ENCODE measurements at places on chromosomes 1 and 21.

- DNase-seq: peak; percentile 74
Observed at GRCh38 chr1:9787702-9788101, 36.1 kb downstream of the CLSTN1 start.

DNA sequence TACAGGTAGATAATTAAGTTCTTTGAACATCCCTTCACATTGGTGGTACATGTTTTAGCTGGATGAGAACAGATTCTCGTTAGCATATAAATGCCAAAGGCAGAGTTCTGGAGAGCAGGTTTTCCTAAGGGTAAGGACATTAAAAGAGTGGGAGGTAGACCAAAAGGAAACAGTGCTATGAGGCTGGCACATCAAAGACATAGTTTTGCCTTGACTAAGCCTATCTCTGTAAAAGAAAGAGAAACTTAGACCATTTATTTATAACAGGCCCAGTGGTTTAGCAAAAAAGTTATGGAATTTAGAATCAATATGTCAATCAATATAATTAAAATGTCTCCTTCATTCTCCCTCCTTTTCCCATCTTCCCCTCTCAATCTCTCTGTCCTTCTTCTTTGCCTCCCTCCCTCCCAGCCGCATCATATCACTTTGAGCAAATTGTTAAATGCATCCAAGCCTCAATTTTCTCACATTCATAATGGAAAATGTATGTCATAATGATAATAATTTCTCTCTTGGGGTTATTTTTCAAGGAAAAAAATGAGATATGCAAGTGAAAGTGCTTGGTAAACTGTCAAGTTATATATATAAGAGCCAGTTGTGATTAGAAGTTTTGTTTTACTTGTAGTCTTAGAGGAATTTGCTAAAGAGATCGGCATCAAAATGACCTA, 209.9 kb upstream of the SGIP1 start:
- no peak for DNase-seq

DNA sequence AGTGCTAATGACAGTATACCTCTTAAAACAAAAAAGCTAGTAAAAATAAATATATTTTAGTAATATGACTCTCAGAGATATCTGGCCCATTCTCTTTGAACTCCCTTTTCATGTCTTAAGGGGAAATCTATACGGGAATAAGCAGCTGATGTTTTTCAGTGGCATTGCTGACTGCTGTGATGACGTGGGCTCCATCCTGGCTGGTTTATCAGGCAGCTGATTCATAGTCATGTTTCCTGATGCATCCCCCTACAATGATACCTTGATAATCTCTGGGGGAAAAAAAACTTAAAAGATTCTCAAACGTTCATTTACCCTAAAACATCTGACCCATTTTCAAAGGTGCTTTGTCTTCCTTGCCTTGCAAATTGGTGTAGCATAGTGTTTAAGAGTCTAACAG, 53.8 kb downstream of the ABCA4 start:
- no peak for DNase-seq

- no peak for DNase-seq
Observed at GRCh38 chr1:26059906-26060305, 7.5 kb downstream of the TRIM63 start.

- no peak for DNase-seq
Observed at GRCh38 chr1:240743705-240744104, 131.8 kb upstream of the GREM2 start.

- DNase-seq: no peak
Observed at GRCh38 chr1:214058076-214058475, 70.3 kb downstream of the PROX1 start.

GRCh38 chr1:231702331-231702730, 75.7 kb downstream of the DISC1 start:
- no peak for DNase-seq

DNA sequence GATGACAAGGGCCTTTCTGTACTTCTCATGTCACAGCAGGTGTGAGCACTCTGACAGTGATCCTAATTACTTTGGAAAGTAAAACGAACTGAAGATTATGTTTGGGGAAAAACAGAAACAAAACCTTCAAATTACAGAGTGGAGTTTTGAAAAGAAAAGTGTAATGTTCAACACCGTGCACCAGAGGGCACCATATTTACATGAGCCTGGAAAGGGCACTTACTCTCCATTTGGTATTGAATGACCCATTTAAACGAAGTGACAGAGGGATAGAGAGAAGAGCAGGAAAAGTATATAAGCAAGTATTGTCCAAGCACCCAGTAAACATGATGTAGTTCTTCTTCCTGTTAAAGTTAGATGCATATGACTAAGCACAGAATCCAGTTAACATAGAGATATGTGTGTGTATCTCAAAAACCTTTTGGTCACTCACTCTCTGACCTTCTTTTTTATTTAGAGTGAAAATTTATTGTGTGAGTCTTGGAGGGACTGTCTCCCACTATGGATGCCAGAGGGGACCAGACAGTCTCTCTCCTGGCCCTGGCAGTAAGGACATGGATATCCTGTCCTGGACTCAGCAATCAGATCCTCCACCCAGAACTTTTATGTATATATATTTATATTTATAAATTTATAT, 3.8 kb upstream of the RGSL1 start:
- DNase-seq: peak; percentile 35

DNA sequence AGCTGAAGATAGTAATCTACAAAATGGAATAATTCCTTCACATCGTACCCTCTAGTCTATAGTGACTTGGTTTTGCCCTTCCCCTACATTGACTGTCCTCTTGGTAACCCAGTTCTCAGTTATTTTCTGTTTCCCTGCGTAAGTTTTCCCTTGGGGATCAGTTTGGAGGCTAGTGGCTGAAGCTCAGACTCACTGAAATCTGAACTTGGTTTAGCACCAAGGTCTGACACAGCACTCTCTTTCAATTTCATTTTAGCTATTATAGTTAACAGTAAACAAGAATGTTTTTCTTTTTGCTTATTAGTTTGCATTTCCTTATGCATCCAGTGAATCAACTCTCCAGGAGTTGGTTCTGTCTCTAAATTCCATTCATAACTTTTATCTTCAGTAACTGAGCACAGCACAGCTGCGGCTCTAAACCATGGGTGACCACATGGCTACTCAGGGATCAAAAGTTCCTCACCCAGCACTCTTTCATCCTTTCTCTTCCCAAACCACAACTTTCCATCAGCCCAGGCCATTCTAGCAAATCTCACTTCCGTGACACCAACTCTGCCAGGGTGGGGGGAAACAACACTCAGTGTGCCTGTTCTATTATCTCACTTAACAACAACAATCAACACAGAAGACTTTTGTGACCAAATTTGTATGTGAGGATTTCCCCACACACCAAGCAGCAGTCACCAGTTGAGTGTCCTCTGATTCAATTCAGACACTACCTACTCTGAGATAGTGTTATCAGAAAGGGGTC, 17.6 kb upstream of the IFI6 start:
- no peak for DNase-seq

- peak; percentile 80 for DNase-seq
Observed at GRCh38 chr1:156797212-156797871, 19.3 kb downstream of the SH2D2A start.

GRCh38 chr1:35506960-35507912, 50.0 kb downstream of the KIAA0319L start:
- peak; percentile 18 for DNase-seq

DNA sequence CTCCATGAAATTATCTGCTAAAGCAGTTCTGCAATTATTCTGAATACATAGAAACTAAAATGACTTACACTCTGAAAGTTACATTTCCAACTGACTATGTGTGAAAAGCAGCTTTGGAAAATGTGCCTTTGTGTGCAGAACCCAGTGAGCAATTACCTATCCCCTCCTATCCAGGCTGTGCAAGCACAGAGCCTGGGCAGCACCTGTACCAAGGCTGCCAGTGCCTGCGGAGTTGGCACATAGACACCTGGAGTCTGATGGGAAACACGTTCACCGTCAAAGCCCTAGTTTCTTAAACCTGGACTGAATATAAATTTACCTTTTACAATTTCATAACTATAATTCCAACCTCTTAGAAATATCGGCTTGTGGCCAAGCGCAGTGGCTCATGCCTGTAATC, 307.3 kb downstream of the KCNH1 start:
- no peak for DNase-seq

- DNase-seq: peak; percentile 54
Observed at GRCh38 chr1:50968821-50969610, 1.0 kb upstream of the CDKN2C start.

- DNase-seq: no peak
Observed at GRCh38 chr1:229466887-229467286, 33.0 kb upstream of the ACTA1 start.

DNA sequence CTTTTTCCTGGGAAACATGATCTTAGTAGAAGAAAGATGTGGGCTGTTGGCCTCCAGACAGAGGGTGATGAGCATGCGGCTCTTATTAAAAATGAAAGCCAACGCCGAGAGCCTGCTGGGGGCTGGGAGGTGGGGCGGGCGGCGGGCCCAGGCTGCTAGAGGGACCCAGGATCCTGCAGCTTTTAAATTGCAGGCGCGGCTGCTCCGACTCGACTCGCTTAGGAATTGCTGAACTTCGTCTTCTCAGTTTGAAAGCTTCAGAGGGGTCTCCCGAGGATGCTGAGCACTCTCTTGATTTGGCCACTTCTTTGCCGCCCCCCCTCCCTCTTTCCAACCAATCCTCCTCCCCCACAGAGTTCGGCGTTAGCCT, 1.2 kb downstream of the AGPAT3 start:
- peak; percentile 42 for DNase-seq

GRCh38 chr1:6113116-6113515, 67.0 kb downstream of the CHD5 start:
- DNase-seq: no peak

DNA sequence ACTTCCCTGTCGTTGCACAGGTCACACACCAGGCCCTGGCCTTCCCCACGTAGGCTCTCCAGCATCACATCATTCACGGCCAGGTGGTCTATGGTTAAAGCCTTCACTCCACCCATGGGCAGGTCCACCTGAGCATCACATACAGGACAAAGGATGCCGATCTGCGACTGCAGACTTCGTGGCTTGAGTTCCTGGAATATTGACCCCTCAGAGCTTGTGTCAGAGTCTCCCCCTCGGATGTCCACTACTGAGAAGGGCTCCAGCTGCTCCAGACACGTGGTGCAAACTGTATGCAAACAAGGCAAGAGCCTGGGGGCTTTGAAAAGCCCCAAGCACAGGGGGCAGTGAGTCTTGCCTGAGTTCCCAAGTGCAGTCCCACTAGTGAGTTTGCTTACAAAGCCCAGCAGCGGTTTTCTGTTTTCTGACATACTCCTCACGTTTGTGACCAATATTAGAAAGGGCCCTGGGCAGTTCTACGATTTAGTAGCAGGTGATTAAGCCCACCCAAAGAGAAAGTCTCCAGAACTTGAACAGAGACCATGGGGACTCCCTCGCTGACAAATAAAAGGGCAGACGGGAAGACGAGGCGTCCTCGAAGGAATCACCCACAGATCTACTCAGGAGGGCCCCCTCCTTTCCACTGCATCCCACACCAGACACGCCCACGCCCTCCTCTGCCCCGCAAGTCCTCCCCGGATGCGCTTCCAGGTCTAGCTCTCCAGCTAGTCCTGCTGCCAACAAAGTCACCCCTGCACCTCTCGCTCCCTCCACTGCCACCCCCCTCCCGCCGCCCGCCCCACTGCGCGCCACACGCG, 568 bp downstream of the TRIM45 start:
- DNase-seq: no peak

DNA sequence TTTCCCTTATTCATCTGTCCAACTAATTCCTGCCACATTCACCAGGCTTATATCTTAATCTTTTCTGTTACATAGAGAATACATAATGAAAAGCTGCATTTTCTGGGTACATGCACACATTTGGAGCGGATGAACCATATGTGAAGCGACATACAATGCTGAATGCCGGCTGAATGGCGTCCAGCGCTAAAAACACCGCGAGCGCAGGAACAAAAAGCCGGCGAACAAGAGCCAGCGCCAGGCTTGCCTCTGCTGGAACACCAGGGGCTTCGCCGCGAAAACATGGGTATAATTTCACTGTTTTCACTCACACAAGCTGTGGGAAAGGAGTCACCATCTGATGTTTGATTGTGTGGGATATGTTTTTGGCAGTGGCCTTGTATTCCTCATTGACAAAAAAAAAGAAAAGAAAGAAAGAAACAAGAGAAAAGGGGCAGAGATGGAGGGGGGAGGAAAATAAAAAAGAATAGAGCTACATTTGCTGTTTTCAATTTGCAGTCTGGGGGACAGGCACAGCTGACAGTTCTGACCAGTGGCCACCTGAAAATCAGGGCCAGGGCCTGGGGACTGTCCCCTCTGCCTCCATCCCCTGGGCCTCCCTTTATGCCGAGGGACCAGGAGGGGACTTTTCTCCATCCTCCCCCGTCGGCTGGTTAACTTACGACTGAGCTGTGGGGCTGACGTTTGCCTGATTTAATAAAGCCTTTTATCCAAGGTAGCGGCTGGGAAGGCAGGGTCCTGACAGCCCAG, 70.2 kb upstream of the OLIG2 start:
- DNase-seq: no peak

DNA sequence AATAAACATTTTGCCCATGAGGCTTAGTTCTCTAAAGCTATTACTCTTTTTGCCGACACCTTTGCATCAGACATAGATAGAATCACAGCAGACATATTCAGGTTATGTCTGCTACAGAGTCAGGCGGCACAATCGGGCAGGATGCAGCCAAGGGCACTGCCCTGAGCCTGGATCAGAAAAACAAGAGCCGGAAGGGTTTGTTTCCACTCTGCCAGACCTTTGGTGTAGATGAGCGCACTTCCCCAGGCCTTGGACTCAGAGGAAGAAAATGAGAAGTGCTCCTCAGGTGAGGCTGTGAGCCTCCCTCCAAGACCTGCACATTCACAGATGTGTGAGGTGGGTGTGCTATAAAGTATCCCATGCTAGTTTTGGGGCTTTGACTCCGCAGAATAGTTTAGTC, 43.7 kb downstream of the GNG12 start:
- DNase-seq: no peak

DNA sequence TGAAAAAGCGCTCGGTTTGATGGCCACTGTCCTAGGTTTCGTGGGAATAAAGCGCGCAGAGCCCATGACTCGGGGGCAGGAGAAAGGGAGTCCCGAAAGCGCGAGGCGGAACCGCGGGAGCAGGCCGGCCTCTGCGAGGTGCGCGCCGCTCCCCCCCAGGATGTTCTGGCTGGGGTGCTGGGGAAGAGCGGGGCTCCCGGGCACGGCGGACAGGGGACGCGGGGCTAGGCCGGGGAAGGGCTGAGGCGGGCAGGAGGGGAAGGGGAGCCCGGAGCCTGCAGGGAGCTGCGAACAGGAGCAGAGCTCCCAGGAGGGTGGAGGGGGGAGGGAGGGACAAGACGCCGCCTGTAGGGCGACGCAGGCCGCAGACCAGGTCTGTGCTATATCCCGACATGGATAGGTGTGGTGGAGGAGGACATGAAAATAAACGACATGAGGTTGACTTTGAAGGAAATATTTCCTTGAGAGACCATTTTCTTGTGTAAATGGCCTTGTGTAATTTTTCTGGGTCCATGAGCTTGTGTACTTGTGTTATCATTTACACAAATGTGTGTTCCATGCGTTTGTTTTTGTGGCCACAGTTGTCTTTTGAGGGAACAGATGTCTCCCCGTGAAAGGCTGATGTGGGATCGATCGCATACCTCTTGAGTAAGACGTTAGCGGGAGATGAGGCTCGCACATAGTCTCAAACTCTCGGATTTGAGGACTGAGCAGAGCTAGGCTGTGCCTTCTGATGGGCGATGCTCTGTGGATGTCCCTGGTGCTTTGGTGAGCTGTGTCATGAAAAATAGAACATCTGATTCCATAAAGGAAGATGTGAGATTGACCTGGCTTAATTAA, 1.3 kb downstream of the PCNT start:
- DNase-seq: peak; percentile 25

Data from CD4-positive, alpha-beta T cell treated with Interleukin-21 for 1 hour (primary cell).